ENCODE measurements at places on chromosomes 11 and 22.

GRCh38 chr11:117564321-117564720 is 232.7 kb downstream of the DSCAML1 start:
- DNase-seq: no peak

DNA sequence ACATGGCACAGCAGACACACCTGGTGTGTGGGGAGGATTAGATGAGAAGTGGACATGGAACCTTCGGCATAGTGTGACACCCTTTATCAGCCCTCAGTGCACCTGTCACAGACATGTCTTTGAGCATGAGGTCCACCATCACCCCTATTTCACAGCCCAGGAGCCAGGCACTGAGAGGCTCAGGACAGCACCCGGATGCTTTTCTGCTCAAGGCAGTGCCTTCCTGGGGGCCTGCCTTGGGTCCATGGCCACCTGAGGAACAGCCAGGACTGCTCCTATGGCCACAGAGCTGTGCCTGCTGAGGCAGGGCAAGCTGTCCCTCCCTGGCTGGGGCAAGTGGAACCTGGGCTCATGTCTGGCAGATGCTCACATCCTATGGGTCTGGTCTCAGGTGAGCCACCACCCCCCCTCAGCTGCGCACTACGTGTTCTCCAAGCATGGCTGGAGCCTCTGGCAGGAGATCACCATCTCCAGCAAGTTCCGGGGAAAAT is 75.8 kb downstream of the MORC2 start:
- no peak for DNase-seq

DNA sequence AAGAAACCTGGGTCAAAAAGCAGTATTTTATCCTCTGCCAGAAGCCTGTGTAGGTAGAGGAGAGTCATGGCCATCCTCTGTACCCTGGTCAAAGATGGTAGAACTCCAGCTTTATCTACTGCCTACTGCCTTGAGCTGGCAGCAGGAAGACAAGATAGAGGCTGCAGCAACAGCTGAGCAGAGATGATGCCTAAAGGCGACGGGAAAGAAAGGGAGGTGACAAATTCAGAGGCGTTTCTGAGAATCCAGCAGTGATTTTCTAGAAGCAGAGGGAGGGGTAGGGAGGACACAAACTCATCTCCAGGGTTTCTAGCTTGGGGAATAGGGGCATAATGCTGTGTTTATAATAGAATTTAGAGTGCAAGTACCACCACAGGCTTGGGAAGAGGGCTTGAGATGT is 15.5 kb upstream of the C1QTNF4 start:
- DNase-seq: no peak

DNA sequence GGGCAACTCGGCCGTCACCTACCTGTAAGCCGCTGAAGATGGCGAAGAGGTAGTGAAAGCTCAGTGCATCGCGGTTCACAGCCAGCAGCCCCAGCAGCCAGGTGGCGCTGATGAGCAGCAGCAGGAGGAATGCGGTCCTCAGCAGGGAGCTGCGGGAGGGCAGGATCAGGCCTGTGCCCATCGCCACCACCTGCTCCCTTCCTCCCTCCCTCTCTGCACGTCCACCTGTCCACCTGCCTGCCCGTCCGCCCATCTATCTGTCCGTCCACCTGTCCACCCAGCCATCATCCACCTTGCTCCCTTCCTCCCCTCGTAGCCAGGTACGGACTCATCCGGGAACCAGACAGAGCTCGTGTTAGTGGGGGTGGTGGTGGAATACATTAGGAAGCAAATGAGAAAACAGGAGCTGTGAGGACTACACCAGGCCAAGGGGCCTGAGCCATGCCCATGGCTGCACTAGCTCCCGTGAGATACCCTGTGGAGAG is 32.2 kb downstream of the TRMU start:
- no peak for DNase-seq

- DNase-seq: peak; percentile 24
Measured at GRCh38 chr11:47917599-47918369, 62.6 kb upstream of the PTPRJ start.

GRCh38 chr11:79747406-79747805 is 306.6 kb upstream of the TENM4 start:
- no peak for DNase-seq

DNA sequence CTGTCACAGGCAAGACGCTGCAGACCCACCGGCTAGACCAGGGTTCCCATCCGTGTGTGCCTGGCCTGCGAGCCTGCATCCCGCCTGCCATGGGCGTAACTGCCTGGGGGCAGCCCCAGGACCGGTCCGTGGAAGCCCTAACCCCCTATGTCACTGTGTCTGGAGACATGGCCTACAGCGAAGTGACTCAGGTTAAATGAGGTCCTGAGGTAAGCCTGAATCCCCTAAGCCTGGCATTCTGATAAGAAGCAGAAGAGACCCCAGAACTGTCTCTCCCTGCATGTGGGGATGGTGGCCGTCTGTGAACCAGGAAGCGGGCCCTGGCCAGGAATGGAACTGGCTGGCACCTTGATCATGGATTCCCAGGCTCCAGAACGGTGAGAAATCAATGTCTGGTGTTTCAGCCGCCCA is 570.1 kb downstream of the BRD1 start:
- DNase-seq: no peak

DNA sequence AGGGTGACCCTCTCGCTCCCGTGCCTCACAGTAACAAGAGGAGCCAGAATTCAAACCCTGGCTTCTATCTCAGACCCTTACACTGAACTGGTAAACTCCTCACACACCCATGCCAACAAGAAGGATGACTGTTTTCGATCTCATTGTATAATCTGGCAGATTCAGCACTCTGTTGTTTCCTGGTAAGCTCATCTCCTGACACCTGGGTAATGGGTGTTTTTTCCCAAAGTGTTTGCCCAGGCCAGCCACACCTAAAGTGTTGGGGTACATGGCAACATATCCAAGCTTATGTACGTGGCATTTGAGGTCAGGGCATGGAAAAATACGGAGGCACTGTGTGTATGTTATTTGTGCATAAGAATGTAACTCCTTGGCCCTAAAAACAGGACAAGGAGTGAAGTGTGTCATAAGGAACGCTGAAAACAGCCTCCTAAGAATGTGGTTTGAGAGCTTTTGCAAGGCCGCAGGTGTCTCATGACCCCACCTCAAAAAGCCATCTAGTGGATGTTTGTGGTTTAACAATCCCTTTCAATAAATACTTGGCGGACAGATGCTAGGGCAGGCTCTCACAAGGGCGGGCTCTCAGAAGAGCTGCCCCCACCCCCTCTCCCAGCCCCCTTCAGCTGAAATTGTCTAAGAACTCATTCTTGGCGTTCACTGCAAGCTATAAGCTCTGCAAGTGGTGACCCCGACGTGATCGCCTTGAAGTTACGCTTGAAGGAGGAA is at the start of gene MS4A15:
MS4A15 (plus strand) TSS at position 561 of the 726 bp plus-strand sequence. CDS start 6,867 bp downstream, outside the sequence.
- no peak for DNase-seq

GRCh38 chr22:25192406-25192805 is 7.3 kb upstream of the CRYBB3 start:
- no peak for DNase-seq

GRCh38 chr11:1059759-1060158 is 14.9 kb upstream of the MUC2 start:
- no peak for DNase-seq

GRCh38 chr22:47175151-47176025 is 412.9 kb downstream of the TBC1D22A start:
- no peak for DNase-seq

GRCh38 chr22:25797498-25798290 is 55.7 kb downstream of the MYO18B start:
- DNase-seq: no peak

GRCh38 chr11:75346912-75347647 is 4.4 kb downstream of the ARRB1 start:
- no peak for DNase-seq

Data from NCI-H1417 treated with DMSO at 0.1 percent for 48 hours (cell line).